DMS153 (cell line): ENCODE measurements at places on chromosomes 11 and 22.

DNA sequence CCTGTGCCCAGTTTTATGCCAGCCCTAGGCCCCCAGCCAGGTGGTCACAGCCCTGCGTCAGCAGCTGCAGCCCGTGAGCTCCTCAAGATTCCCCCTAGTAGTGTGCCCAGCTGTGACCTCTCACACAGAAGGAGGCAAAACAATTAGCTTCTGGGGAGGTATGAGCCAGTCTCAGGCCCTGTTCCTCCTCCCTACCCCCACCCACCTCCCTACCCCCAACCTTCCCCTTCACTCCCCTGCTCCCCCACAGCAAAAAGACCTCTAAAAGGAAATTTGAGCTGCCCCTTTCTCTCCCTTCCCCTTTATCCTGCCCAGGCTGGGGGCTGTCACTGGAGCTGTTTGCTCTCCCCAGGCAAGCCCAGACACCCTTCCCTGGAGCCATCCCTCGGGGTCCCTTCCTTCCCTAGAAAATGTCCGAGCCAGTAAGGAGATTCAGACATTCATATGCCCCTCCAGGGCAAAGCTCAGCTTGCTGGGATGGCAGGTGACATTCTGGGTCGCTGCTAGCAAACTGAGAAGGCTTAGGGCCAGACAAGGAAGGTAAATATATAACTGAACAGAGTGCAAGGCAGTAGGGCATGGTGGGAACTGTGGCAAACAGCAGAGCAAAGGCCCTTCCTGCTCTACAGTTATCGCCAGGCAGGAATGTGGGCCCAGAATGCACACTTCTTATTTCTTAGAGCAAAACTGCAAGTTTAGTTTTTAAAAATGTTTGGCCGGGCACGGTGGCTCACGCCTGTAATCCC is 300.2 kb downstream of the MN1 start:
- no peak for DNase-seq

GRCh38 chr11:111540114-111540936 is at the start of gene LAYN:
Gene LAYN, plus strand, starts transcription at chr11:111540720. Its CDS starts 124 bp downstream, at chr11:111540844.
- no peak for DNase-seq

GRCh38 chr11:7673724-7674434 is 579 bp upstream of the CYB5R2 start:
- no peak for DNase-seq

GRCh38 chr11:67646535-67647336 is 3.8 kb downstream of the ACY3 start:
- no peak for DNase-seq

- no peak for DNase-seq
Observed at GRCh38 chr11:57792870-57793269, 31.3 kb downstream of the CTNND1 start.

GRCh38 chr22:29133603-29134133 is 60.8 kb downstream of the KREMEN1 start:
- DNase-seq, result no peak

GRCh38 chr11:47087801-47088200 is 88.9 kb downstream of the ARFGAP2 start:
- DNase-seq, result no peak

GRCh38 chr11:122600290-122600689 is 55.2 kb upstream of the UBASH3B start:
- DNase-seq, result no peak

DNA sequence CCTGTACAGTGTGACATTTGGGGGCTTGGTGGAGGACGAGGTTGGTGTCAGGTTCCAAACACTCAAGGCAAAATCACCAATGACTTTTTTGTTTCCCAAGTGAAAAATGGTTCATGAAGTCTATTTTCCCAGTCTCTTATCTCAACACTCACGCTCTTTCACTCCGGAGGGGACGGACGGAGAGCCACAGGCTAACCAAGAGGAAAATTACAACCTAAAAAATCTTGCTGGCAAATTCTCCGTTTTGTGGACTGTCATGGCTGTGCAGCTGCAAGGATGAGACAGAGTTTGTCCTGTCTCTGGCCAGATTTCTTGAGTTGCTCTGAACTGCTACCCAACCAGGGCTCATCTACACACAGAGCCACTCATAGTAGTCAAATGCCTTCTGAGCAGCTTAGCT is 101.2 kb downstream of the ABTB2 start:
- no peak for DNase-seq

GRCh38 chr11:19989191-19989590 is 171.1 kb downstream of the DBX1 start:
- DNase-seq, result no peak

GRCh38 chr11:17013548-17014320 is 480 bp downstream of the PLEKHA7 start:
- no peak for DNase-seq

DNA sequence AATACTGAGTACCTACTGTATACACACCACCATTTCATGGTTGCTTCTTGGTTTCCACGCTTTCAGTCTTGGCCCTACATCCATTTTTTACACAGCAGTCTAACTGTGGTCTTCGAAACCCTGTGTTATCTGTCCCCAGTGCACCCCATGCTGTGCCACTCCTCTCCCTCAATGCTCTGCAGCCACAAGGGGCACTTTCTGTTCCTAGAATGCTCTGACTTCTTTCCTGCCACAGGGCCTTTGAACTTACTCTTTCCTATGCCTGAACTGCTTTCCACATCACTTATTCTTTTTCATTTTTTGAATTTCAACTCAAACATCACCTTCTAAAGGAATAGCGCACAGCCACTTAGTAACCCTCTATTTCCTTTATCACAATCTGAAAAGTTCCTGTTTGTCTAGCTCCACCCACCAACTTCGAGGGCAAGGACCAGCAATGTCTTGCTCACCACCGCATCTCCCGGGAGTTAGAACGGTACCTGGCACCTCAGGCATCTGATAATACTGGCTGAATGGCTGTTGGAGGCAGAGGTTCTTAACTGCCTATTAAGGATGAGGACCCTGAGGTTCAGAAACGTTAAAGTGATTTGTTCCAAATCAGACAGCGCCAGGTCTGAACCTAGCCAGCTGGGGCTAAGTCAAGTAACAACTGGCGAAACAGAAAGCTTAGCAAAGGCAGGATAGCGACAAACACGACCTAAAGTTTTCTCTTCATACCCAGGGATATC is 568 bp downstream of the ALG8 start:
- DNase-seq, result no peak
